ENCODE measurements at places on chromosomes 11 and 22.

DNA sequence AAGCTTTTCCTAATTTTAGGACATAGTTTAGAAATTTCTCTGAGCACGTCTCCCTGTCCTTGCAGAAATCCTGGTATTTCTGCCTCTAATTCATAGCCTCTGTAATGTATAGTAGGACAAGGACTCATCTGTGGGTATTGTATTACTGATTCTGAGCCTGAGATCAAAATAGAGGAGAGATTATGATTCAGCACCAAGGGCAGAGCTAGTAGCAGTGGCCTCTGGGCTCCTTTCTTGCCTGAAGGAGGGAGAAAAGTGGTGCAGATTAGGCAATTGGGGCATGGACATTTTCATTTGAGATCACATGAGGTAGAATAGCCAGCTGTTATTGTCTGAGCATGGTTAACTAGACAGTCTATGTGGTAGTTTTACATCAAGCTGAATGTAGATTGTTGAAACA, 2.8 kb downstream of the MADD start:
- no peak for DNase-seq

GRCh38 chr22:47625013-47625385, 862.5 kb downstream of the TBC1D22A start:
- no peak for DNase-seq

DNA sequence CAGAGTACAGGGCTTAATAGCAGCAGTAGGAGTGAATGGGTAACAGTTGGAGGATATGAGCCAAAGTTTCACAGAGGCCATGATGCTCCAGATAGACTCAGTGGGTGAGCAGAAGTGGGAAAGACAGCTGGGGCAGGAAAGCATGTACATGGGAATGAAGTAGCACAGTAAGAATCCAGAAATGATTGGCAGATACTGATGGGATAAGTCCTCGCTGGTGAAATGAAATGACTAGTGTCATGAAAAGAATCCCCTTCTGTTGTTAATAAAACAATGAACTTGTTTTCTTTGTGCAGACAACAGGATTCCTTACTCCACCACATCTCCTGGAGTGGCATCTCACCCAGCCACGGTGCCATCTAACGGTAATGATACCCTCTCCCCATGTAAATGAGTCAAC, 17.4 kb upstream of the PANX1 start:
- DNase-seq, result no peak

GRCh38 chr22:37416827-37417226, 10.5 kb downstream of the ELFN2 start:
- no peak for DNase-seq

DNA sequence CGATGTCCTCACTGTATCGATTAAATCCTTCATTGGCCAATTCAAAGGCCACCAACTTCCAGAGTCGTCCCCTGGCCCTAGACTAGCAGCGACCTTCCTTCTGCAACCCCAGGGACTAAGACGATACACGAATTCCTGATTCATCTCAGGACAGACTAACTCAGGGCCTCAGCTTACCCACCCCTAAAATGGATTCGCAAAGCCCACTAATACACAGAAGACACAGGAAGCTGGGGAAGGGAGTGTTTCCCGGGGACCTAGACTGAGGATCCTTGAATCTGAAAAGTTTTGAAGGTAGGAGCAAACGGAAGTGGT, 509 bp downstream of the LAMTOR1 start:
- no peak for DNase-seq

Measured in GM06990 (cell line).